Stomach (tissue), 19 donors: ENCODE measurements at places on chromosomes 7 and 10. TPM values are rescaled to one million over a fixed set of nuclear protein-coding genes. Genes with fewer than 3 reads are reported as not detected.

GRCh38 chr7:137835486-137836112 is 11.2 kb downstream of the DGKI start:
- H3K27ac ChIP-seq: no peak overlapping the region
- no peak for DNase-seq
- H3K4me1 ChIP-seq: no peaks in the 10 kb centered on the region
- no peak overlapping the region for H3K4me3 ChIP-seq
- H3K36me3 ChIP-seq: no peaks in the 10 kb centered on the region
- no peaks in the 10 kb centered on the region for H3K27me3 ChIP-seq

DNA sequence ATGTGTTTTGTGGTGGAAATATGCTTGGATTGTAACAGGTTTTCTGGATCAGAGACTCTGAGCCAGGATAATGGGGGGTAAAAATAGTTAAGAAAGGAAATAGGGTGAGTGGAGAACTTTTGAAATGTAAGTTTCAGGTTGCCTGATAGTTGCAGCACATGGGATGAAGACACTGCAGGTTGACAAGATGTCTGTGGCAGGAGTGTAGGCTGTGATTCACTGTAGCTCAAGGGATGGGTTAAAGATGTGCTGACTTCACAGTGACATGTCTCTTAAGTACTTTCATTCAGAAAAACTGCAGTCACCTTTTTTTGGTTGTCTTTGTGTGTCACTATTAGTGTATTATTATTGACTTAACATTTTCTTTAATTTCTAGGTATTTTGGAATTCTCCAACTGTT is 63.5 kb upstream of the SLC39A12 start:
- no peaks in the 10 kb centered on the region for H3K36me3 ChIP-seq
- no peak overlapping the region for H3K27ac ChIP-seq
- no peaks in the 10 kb centered on the region for H3K27me3 ChIP-seq
- no peak for DNase-seq
- H3K4me3 ChIP-seq: no peak overlapping the region

DNA sequence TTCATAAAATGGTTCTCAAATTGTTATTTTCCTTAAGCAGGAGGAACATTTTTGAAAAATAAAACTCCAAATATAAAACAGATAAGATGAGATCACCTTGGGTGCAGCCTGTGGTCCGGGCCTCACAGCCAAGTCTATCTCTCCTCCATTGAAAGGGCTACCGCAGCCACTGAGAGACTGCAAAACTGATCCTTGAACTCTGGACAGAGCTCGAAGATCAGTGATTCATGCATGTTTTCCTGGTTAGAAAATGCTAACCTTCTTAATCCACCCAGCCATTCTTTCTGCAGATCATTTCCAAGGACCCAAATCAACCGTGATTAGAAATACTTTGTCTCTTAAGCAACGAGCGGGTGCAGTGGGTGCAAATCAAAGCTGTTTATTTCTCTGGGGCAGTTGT is 378.8 kb downstream of the PLXDC2 start:
- no peak overlapping the region for H3K4me3 ChIP-seq
- no peak for DNase-seq
- H3K36me3 ChIP-seq: no peaks in the 10 kb centered on the region
- no peaks in the 10 kb centered on the region for H3K4me1 ChIP-seq
- H3K27ac ChIP-seq: no peak overlapping the region

GRCh38 chr7:121286742-121287734 is 41.8 kb upstream of the WNT16 start:
- H3K36me3 ChIP-seq: no peaks in the 10 kb centered on the region
- H3K4me1 ChIP-seq: no peaks in the 10 kb centered on the region

The SFTPA2 gene
- 0.90 TPM for polyA plus RNA-seq

- DNase-seq: no peak
- H3K4me1 ChIP-seq: peaks cover 14% of the 10 kb centered on the region
- H3K27ac ChIP-seq: no peak overlapping the region
- no peaks in the 10 kb centered on the region for H3K27me3 ChIP-seq
- no peaks in the 10 kb centered on the region for H3K36me3 ChIP-seq
- H3K4me3 ChIP-seq: no peak overlapping the region
These were observed 16.7 kb downstream of the SKIDA1 start for GRCh38 chr10:21508706-21509331.

- no peaks in the 10 kb centered on the region for H3K4me1 ChIP-seq
- H3K36me3 ChIP-seq: no peaks in the 10 kb centered on the region
- DNase-seq: no peak
- no peak overlapping the region for H3K27ac ChIP-seq
- no peak overlapping the region for H3K4me3 ChIP-seq
- H3K27me3 ChIP-seq: no peaks in the 10 kb centered on the region
These were observed 503.0 kb downstream of the KIF20B start for GRCh38 chr10:90204131-90204955.

The FEZF1 gene
- not detected for polyA plus RNA-seq

The SPACDR gene
- polyA plus RNA-seq: 0.65 TPM
